ENCODE measurements at places on chromosomes 7 and 10.

DNA sequence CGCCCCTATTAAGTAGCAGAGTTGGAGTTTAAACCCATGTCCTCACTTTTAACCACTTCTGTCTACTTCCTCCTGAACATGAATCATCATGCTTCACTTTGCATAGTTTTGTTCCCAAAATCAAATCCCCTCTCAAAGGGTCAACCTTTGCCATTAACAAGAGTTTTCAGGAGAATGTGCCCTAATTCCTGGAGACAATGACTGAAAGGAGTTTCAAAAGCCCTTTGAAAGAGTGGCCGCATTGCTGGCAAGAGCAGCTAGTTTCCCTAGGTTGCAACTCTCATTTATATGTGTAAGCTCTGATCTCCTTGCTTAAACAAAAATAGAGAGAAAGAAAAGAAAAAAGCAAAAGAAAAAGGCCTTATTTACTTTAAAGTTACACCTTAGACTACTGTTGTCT is 9.2 kb downstream of the LGI1 start:
- DNase-seq = no peak

DNA sequence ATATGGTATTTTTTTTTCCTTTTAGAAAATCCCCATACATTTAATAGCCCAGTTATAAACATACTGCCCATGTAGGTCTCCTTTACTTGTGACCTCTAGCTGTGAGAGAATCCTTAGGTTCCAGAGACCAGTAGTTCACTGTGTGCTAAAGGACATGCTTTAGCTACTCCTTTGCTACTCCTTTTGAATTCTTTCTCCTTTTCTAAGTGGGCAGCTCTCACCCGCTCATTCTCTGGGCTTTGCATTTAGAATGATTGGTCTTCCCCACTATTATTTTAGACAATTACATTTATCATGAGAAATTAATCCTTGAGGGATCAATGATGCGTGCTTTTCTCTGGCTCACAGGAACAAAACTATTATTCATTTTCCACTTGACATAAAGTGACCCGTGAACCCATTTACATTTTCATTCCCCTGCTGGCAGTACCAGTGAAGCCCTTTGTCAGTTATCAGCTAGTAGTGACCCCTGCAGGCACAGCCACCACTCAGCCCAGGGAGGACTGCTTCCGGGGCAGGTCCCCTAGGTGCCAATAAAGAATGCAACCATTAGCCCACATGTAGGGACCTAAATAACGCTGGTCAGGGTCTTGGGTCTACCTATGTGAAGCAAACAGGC is 844.3 kb downstream of the CNTNAP2 start:
- no peak for DNase-seq

DNA sequence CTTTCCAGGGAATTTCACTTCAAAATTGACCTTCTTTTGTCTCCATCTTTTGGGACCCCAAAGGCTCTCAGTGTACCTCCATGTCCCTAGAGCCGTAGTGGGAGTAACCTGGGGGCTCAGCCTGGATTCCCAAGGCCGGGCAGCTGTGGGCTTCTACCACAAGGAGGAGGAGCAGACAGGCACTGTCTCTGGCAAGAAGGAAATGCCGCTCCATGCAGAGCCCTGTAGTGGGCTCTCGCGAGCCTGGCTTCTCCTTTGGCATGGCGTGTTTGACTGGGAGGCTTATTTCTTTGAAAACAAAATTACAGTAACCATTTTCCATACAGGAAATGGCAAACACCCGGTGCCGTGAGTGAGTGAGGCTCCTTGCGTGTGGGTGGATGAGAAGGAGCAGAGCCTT is 76.8 kb upstream of the FAM180A start:
- DNase-seq = no peak

DNA sequence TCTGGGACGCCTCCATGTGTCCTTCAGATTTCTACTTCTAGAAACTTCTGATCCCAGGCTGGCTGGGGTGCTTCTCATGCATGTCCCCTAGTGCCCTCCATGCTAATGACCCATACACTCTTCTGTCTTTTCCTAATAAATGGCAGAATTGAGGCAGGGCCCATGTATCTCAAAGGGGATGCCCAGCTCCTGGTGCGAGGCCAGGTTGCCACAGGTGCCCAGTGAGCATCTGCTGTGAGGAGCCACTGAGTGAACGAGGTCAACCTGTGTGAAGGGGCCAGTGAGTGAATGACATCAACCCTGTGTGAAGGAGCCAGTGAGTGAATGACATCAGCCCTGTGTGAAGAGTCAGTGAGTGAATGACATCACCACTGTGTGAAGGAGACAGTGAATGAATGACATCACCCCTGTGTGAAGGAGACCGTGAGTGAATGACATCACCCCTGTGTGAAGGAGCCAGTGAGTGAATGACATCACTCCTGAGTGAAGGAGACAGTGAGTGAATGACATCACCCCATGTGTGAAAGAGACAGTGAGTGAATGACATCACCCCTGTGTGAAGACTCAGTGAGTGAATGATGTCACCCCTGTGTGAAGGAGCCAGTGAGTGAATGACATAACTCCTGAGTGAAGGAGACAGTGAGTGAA is 478.9 kb downstream of the PTPRN2 start:
- DNase-seq = no peak

- no peak for DNase-seq
Measured at GRCh38 chr10:11197266-11197712, 179.6 kb downstream of the CELF2 start.

- peak; percentile 28 for DNase-seq
Measured at GRCh38 chr7:154684666-154685563, 318.0 kb downstream of the PAXIP1 start.

GRCh38 chr7:93092757-93093370 is 24.9 kb downstream of the SAMD9 start:
- peak; percentile 10 for DNase-seq

DNA sequence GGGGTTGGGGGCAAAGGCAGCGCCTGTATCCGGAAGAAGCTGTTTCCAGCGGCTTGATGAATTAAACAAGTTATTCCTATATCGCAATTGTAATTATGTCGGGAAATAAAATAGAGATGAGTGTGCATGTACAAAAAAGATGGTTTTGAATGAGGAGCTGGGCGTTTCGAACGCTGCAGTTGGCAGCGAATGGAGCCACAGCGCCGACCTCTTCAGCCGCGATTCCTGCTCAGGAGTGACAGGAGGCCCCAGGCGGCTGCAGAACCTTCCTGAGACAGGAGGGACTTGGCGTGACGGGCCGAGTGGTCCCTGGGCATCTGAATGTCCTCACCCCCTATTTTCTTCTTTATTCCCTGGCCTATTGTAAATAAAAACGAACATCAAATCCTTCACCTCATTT is 184.9 kb downstream of the DNAJB6 start:
- no peak for DNase-seq

DNA sequence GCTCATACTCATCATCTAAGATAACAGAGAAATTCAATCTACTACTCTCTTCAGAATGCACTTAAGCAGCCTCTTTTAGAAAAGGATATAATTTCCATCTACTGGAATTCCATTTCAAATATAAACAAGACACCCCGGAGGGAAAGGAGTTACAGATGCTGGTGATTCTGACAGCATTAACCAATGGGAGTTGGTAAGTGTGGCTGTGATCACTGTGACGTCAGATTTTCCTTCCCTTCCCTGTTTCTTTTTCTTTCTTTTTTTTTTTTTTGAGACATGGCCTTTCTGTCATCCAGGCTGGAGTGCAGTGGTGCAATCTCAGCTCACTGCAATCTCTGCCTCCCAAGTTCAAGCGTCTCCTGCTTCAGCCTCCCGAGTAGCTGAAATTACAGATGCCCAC is 106.6 kb downstream of the ACTR3B start:
- DNase-seq = no peak

- no peak for DNase-seq
Measured at GRCh38 chr10:124550293-124551034, 88.8 kb downstream of the LHPP start.

GRCh38 chr7:94129443-94130140 is 125.4 kb upstream of the BET1 start:
- no peak for DNase-seq

DNA sequence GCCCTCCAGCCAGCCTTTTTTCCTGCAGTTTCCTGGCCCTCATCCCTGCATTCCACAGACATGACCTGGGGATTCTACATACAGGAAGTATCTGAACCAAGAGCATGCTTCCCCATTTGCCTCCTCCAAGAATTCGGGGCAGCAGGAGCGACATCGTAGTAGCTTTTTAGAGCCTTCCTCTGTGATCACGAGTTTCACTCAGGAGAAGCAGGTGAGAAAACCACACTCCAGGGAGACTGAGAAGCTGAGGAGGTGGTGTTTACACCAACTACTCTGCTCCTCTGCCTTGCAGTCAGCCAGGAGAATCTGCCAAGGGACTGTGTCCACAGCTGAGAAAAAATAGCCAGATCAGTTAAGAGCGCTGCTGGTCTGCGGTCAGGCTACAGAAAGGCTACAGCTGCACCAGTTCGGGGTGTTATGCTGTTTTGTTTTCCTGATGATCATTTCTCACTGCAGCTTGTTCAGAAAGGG is 54.1 kb downstream of the HSPA12A start:
- no peak for DNase-seq

- peak; percentile 27 for DNase-seq
Measured at GRCh38 chr10:131310142-131310541, 1.4 kb downstream of the TCERG1L start.

GRCh38 chr7:77222065-77222464 is 22.4 kb upstream of the FGL2 start:
- DNase-seq = no peak

DNA sequence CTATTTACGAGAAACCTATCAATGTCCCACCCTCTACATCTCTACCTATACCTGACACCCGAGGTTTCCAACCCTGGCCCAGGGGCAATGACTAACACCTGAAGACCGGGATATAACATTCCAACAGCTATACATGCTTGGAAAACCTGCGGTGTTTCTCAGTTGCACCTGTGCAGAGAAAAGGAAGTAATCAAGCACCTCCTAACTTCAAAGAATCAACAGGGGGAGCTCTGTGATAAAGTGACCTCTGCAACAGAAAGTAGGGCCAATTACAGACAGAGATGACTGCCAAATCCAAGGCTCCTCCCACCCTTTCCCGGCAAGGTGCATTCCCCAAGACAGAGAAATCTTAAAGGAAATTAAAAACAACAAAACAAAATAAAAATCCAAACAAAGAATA is 41.3 kb downstream of the CCDC6 start:
- peak; percentile 52 for DNase-seq

- no peak for DNase-seq
Measured at GRCh38 chr10:44418637-44419036, 33.7 kb upstream of the CXCL12 start.

DNA sequence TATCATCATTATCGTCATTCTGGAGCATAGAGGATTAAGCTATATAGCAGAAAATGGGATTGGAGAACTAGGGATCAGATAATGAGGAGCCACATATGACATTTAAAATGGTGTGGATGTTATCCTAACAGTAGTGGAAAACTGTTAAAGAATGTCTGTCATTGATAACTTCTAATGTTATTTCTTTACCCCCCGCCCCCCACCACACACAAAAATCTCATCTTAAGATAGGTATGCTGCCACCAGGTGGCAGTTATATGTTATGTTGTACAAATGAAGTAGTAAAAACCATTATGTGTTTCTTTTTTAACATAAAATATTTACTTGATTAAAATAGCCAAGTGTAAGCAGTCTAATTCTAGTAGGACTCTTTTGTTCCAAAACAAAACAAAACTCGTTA is 13.0 kb downstream of the AKAP9 start:
- no peak for DNase-seq

DNA sequence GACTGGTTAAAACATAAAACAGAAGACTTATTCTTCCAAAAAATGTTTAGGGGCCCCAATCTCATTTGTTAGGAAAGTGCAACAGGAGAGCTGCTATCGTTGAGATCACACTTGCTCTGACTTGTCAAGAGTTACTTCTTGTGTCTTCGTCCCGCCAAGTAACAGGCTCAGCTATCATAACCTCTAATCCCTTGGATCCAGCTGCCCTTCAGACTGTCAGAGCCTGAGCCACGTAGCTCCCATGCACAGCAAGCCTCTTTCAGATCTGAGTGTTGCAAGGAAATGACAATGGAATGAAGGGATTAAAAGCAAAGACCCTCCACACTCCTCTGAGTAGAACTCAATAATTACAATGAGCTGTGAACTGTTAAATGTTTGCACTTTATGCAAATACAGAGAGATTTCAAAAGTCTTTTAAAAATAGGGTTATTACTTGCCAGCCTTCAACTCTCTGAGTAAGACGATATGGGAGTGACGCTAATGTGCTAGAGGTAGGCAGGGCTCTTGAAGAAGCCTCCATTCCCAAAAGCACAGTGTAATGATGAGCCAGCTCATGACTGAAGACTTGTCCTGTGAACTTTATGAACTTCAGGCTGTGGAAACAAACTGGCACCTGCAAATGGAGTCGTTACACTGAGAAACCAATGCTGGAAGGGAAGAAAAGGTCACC is 28.4 kb upstream of the CDK13 start:
- DNase-seq = no peak

GRCh38 chr7:30880125-30880720 is 31.4 kb upstream of the AQP1 start:
- DNase-seq = no peak

GRCh38 chr7:116966601-116967000 is 13.3 kb downstream of the ST7 start:
- no peak for DNase-seq

DNA sequence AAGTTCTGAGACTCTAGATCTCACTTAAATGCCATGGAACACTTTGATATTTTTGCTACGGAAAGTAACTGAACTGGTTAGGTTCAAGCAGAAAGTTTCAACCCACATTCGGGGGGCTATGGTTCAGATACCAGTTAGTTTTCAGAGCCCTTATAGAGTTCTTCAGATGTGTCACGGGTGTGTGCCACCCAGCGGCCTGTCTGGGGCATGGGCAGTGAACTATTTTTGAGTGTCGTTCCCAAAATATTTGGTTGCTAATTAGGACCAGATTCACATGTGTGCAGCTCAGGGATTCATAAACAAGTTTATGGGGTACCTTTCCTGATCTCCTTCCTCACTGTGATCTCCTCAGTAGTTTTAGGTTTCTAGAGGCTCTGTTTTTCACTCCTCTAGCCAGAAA is 271.9 kb downstream of the C7orf25 start:
- DNase-seq = no peak

DNA sequence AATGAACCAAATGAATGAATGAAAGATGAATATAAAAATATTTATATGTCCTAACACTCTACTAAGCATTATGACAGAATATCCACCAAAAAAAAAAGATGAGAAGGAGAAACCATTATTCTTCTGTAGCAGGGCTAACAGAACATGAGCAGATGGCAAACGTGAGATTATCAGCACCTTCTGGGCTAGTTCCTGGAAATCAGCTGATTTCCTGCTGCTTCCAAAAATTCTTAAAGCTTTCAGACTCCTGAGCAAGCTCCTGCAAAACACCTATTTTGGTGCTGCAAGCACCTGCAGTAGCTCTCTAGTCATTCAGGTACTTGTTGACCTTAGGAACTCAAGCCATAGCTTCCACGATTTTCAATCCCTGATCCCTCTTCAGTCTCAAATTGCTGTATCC is 51.8 kb downstream of the NPSR1 start:
- peak; percentile 87 for DNase-seq

GRCh38 chr7:42283553-42283952 is 46.5 kb upstream of the GLI3 start:
- no peak for DNase-seq

DNA sequence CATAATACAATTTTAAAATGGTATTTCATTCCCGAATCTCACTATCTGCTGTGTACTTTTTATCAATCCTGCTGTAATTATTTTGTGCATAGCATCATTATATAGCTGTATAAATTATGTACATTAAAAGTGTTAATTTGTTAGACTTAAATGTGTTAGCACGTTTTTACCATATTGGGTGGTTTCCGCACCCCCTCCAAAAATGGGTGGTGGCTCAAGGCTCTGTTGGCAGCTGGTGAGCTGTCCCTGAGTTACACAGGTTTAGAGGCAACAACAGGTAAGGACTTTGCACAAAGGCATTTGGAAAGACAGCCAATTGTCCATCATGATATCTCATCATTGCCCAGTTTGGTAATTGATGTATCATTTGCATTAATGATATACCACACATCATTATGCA is 18.6 kb upstream of the LMTK2 start:
- no peak for DNase-seq

Measured in cerebellar cortex (tissue), 1 donor.